ENCODE measurements at places on chromosomes 6 and 20.

- peak; percentile 48 for DNase-seq
These were observed 1.0 kb upstream of the APMAP start for GRCh38 chr20:24993337-24994185.

DNA sequence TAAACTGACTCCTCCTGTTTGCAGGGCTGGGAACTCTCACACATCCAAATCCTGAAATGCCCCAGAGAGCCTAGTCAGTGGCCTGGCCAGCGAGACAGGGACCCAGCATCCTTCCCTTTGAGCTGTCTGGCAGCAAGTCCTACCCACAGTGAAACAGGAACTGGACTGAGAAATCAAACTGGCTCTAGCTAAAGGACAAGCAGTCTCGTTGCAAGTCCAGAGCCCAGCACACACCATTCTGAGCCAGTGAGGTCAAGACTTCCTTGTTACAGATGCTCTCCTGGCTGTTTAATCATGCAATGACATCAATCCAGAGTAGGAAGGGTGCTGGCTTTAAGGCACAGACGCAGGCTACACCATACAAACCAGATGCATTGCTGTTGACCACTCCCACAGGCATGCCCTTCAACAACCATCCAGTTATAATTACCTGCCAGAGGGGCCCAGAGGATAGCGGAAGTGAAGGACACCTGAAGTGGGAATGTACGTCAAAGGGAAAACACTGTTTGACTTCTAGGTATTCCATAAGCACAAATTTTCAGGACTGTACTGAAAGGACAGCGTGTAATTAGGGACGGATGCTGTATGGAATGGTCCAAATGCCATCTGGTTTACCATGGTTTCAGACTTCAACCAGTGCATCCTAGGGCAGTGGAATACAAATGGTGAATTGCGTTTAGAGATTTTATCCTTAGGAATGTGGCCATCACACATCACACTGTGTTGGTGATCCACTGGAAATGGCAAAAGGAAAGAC lies 114.4 kb downstream of the SLC23A2 start:
- no peak for DNase-seq

- no peak for DNase-seq
These were observed 46.4 kb upstream of the POU3F2 start for GRCh38 chr6:98787961-98788360.

GRCh38 chr6:108655806-108656651 lies 95.3 kb downstream of the FOXO3 start:
- DNase-seq, result no peak

DNA sequence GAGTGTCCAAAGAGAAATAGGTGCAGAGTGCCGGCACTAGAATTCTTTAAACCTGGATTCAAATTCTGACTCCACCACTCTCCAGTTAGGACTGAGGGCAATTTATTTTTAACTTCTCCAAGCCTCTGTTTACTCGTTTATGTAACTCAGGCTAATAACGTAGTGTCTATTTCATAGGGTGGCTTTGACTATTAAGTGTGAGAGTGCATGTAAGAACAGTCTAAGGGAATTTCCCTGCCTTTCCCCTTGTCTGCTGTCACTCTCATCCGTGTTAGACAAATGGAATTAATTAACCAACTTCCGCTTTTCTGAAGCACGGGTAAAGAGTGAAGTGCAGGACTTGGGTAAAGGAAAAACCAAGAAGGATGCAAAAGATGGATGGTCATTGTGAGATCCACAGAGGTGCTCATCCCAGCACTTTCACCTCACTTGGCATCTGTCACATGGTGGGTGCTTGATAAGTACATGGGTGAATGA lies 4.1 kb upstream of the ZKSCAN8 start:
- no peak for DNase-seq

DNA sequence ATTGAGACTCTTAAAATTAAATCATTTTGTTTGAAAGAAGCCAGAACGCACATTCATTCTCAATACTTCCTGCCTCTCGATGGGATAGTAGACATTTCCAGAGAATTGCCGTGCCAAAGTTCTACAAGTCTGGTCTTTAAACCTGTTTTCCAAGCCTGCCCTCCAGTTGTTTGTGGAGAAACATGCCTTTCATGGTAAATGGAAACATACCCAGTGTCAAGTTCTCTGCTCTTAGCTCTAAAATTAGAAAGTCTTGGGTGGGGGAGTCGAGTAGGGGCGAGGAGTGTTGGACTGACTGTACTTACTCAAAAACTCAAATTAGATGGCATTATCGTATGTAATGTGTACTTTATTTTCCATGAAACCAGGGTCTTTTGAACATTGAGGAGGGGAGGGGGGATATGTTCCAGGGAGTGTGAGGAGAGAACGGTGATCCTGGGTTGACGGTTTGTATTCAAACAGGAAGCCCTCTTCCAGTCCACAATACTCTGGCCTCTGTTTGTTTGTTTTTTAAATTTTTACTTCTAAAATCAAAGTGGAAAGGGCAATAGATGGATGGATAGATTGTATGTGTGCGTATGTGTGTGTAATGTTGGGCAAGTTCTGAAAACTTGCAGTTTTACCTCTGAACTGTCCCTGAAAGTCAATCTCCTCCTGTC lies 106.8 kb upstream of the ARMC2 start:
- DNase-seq, result no peak

DNA sequence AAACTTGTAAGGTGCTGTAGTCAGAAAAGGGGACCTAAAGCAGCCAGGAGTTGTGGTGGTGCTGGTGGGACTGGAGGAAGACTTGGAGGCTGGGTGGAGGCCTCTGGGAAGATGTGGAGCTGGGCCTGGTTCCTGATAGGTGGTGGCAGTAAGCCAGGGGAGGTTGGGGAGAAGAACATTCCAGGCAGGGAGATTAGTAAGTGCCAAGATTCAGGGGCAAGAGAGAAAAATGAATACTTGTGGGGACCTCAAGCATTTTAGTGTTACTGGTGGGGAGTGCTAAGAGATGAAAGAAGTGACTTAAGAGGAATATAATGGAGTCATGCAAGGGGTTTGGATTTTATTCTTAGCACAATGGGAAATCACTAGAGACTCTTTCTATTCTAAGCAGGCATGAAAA lies 79.0 kb upstream of the B3GAT2 start:
- DNase-seq, result no peak

- DNase-seq, result no peak
These were observed 56.5 kb downstream of the OR2J2 start for GRCh38 chr6:29227235-29227634.

- no peak for DNase-seq
These were observed 13.6 kb upstream of the TTLL2 start for GRCh38 chr6:167311286-167311685.

DNA sequence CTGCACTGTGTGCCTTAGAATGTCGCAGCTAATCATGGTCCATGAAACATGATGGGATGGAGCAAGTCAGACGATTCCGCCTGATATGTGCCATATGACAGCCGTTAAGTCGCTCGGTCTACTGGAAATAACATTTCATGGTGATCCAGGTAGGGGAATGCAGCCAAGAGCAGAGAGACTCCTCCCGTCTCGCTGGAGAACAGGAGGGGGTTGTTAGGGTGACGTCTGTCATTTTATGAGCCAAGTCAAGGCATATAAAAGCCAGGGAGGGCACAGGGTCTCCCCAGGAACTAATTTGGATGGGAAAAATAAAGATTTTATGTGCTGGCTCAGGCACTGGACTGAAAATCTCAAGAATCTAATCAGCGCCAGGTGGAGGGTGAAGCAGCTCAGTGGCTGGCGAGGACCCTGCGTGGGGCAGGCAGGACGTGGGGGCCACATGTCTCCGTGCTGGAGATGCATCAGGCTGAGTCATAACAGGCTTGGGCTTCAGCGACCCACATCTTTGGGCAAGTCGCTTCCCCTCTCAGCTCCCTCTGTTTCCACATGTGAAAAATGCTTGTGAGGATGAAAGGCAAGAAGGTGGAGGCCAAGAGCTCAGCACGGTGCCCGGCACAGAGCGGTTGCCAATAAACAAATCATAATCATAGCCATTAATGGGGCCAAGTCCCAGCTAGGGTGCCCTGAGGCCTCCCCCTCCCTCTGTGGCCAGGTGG lies 234.6 kb downstream of the ANKRD60 start:
- no peak for DNase-seq

DNA sequence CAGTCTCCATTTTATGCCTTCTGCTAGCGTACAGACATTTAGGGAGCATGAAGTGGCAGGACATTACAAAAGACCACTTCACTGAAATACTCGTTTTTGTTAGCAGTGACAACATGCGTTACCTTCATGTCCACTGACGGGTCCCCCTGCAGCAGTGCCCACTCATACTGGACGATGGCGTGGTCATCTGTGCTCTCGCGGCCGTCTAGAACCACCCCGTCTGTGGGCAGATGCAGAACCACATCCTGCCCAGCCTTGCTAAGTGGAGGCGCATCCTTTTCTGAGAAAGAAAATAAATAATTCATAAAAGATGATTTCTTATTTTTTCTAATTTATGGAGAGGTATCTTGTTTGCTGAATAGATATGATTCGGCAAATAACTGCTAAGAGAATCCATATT lies 11.3 kb downstream of the LRP11 start:
- no peak for DNase-seq

DNA sequence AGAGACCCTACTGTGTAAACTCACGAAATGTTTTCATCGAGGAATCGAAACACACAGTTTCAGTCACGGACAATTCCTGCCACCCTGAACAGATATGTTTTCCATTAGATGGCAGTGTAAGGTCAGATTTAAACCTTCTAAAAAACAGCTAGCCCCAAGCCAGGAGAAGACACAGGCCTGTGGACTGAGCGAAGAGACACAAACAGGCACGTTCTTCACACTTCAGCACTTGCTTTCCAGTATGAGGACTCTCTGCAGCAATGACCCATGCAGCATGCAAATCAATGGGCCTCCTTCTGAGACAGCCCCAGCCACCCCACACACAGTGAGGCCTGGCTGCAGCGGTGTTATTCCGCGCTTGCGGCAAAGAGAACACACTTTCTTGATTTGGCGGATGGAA lies 31.9 kb downstream of the HUS1B start:
- no peak for DNase-seq

- no peak for DNase-seq
These were observed 236.5 kb upstream of the KCNG1 start for GRCh38 chr20:51259455-51259854.

DNA sequence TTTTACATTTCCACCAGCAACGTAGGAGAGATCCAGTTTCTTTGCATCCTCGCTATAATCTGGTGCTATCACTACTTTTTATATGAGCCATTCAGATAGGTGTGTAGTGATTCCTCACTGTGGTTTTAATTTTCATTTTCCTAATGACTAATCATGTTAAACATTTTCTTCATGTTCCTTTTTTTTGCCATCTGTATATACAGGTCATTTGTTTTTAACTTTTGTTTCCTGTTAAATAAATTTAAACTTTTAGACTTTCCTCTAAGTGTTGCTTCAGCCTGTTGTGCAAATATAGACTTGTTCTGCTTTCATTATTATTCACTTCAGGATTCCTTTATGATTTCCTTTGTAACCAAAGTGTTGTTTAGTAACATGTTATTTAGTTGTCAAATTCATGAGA lies 697.4 kb downstream of the PTPRT start:
- DNase-seq, result no peak

GRCh38 chr6:158868122-158868480 lies 48.9 kb upstream of the EZR start:
- no peak for DNase-seq

Measured in HS-27A (cell line).